ENCODE measurements at places on chromosomes 2 and 18.

GRCh38 chr2:16763493-16763899 lies 97.9 kb upstream of the CYRIA start:
- H3K27me3 ChIP-seq: peaks cover 6% of the 10 kb centered on the region
- no peak for DNase-seq
- no peak overlapping the region for H3K27ac ChIP-seq
- H3K4me3 ChIP-seq: no peak overlapping the region

DNA sequence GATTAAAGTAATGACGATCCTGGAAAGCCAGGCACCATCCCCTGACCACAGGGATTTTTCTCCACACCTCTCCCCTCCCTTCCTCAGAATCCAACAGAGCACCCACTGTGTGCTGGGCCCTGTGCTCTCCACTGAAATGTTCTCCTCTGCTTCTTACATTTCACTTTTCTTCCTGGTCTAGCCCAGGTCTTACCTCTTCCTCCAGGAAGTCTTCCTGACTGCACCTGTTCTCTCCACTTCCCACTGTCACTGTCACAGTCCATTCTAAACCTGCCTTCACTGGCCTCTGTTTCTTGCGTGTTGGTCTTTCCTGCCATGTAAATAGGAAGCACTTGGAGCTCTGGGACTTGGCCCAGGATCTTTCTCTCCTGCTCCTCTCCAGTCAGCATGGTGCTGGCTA lies 7.4 kb upstream of the NGEF start:
- H3K36me3 ChIP-seq: peaks cover 2% of the 10 kb centered on the region
- H3K27ac ChIP-seq: no peak overlapping the region
- H3K27me3 ChIP-seq: no peaks in the 10 kb centered on the region
- H3K4me3 ChIP-seq: no peak overlapping the region

DNA sequence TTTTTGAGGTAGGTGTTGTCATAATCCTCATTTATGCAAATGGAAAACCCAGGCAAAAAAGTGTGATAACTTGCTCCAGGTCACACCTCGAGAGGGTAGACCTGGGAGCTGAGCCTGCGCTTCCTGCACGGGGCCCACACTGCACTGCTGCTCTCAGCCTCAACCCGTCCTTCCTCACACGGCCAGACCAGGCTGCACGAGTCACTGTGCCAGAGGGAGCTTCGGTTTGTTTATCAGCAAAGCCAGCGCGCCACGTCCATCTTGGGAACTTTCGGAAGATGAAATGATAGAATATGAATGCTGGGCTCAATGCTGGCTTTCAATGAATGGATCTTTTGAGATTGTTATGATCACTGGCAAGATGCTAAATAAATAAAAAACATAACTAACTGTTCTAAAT lies 14.4 kb downstream of the COPS9 start:
- no peak overlapping the region for H3K27ac ChIP-seq
- H3K27me3 ChIP-seq: peaks cover 10% of the 10 kb centered on the region
- H3K36me3 ChIP-seq: peaks cover 3% of the 10 kb centered on the region
- H3K4me3 ChIP-seq: no peak overlapping the region

GRCh38 chr18:78688916-78689315 lies 290.7 kb upstream of the SALL3 start:
- H3K27ac ChIP-seq: no peak overlapping the region
- no peak for DNase-seq
- no peaks in the 10 kb centered on the region for H3K27me3 ChIP-seq
- H3K36me3 ChIP-seq: no peaks in the 10 kb centered on the region

GRCh38 chr18:4842287-4842686 lies 354.8 kb downstream of the AKAIN1 start:
- H3K4me3 ChIP-seq: no peak overlapping the region
- DNase-seq: no peak
- H3K27ac ChIP-seq: no peak overlapping the region
- H3K36me3 ChIP-seq: no peaks in the 10 kb centered on the region

DNA sequence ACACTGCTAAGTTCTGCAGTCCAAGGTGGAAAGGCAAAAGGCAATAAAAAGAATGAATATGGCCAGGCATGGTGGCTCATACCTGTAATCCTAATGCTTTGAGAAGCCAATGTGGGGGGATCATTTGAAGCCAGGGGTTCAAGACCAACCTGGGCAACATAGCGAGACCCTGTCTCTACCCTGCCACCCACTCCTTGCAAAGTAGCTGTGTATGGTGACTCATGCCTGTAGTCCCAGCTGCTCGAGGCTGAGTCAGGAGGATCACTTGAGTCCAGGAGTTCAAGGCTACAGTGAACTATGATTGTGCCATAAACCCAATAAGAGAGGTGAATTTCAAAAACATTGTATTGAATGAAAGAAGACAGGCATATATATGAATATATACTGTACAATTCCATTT lies 2.4 kb downstream of the MYL12B start:
- H3K27me3 ChIP-seq: no peaks in the 10 kb centered on the region
- H3K27ac ChIP-seq: peak overlapping the region; percentile 77
- peaks cover 3% of the 10 kb centered on the region for H3K36me3 ChIP-seq

- no peak overlapping the region for H3K4me3 ChIP-seq
- H3K36me3 ChIP-seq: no peaks in the 10 kb centered on the region
- no peak for DNase-seq
- H3K27me3 ChIP-seq: peaks cover 7% of the 10 kb centered on the region
- H3K4me1 ChIP-seq: no peaks in the 10 kb centered on the region
- H3K27ac ChIP-seq: no peak overlapping the region
These were observed 121.3 kb downstream of the NDUFA10 start for GRCh38 chr2:239903803-239904202.

DNA sequence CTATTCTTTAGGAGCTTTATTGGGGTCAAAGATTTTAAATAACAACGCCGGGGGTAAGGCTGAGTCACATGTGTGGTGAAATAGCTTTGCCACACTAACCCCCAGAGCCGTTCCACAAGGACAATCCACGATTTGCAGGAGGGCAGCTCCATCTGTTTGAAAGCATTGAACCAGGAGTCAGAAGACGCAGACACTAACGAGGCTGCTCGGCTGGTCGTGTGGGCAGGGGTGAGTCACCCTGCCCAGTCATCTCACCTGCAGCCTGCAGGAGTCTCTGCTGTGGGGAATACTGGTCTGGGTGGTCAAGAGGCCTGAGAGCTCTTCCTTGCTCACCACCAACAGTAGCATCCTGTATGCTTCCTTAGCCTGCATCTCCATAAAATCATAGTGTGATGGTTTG lies 149.2 kb upstream of the NCK2 start:
- H3K36me3 ChIP-seq: peaks cover 2% of the 10 kb centered on the region
- H3K27ac ChIP-seq: no peak overlapping the region
- peaks cover 4% of the 10 kb centered on the region for H3K4me1 ChIP-seq
- no peak for DNase-seq
- H3K27me3 ChIP-seq: peaks cover 8% of the 10 kb centered on the region

GRCh38 chr18:25056429-25056828 lies 295.5 kb downstream of the ZNF521 start:
- no peak for DNase-seq
- no peak overlapping the region for H3K4me3 ChIP-seq
- no peaks in the 10 kb centered on the region for H3K4me1 ChIP-seq
- H3K27ac ChIP-seq: no peak overlapping the region
- no peaks in the 10 kb centered on the region for H3K36me3 ChIP-seq

Measured in T-helper 17 cell (primary cell).